ENCODE measurements at places on chromosomes 4 and X.
A peak's percentile ranks its signal among the peaks of the same experiment; 100 is the strongest.

- H3K27me3 ChIP-seq: no peaks in the 10 kb centered on the region
- no peaks in the 10 kb centered on the region for H3K4me1 ChIP-seq
- no peak overlapping the region for H3K4me3 ChIP-seq
- DNase-seq: no peak
These were observed 28.6 kb downstream of the OCIAD2 start for GRCh38 chr4:48877827-48878535.

GRCh38 chr4:156495091-156495490 lies 476.5 kb downstream of the PDGFC start:
- no peak overlapping the region for H3K4me3 ChIP-seq
- H3K4me1 ChIP-seq: no peaks in the 10 kb centered on the region
- H3K27me3 ChIP-seq: no peaks in the 10 kb centered on the region
- H3K36me3 ChIP-seq: no peaks in the 10 kb centered on the region

- H3K27me3 ChIP-seq: no peaks in the 10 kb centered on the region
- DNase-seq: peak; percentile 65
- peaks cover 10% of the 10 kb centered on the region for H3K4me1 ChIP-seq
These were observed 74.1 kb downstream of the NBDY start for GRCh38 chrX:56802921-56803849.

DNA sequence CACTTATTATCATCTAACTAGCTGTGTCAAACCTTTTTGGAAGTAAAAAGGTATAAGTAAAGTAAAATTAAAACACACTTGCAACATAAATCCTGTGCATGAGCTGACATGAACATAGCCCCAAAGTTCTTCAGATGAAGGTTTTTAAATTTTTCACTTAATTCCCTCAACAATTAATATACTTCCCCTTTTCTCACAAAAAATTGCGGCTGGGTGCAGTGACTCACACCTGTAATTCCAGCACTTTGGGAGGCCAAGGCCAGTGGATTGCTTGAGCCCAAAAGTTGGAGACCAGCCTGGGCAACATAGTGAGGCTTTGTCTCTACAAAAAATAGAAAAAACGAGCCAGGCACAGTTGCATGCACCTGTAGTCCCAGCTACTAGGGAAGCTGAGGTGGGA lies 16.8 kb downstream of the RASGEF1B start:
- DNase-seq: no peak
- H3K4me3 ChIP-seq: no peak overlapping the region
- H3K27ac ChIP-seq: no peak overlapping the region

DNA sequence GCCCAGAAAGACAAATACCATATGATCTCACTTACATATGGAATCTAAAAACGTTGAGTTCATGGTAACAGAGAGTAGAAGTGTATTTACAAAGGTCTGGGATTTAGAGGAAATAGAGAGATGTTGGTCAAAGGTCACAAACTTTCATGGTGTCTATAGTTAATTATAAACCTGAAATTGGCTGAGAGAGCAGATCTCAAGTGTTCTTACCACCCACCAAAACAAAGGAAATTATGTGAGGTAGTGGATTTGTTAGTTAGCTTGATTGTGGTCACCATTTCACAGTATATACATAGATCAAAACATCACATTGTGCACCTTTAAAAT lies 186.8 kb downstream of the NWD2 start:
- no peak overlapping the region for H3K4me3 ChIP-seq
- no peaks in the 10 kb centered on the region for H3K36me3 ChIP-seq
- no peaks in the 10 kb centered on the region for H3K27me3 ChIP-seq
- no peak for DNase-seq
- no peak overlapping the region for H3K27ac ChIP-seq
- no peaks in the 10 kb centered on the region for H3K4me1 ChIP-seq
